ENCODE measurements at places on chromosomes 7 and 10.

DNA sequence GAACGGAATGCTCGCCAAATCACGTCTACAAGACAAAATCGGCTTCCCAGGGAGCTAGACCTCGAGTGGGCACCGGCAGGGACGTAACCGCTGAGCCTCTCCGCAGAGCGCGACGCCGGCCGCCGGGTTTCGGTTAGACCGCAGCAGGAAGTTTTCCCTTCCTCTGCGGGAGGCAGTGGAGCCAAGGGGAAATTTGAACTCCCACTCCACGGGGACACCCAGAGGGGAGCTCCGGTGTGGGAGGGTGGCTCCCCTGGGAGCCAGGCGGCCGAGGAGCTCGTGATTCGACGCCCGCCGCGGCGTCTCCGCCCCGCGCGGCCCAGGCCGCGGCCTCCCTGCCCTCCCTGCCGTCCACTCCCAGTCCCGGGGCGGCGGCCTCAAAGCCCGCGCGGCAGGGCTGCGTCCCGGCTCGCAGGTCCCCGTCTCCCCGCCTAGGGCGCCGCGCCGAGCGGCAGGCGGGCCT lies 426 bp downstream of the SYPL1 start:
- DNase-seq = peak; percentile 62

GRCh38 chr10:14466257-14466656 lies 135.5 kb upstream of the FRMD4A start:
- DNase-seq = no peak

- no peak for DNase-seq
These were observed 52.0 kb upstream of the PRSS1 start for GRCh38 chr7:142697270-142697669.

- no peak for DNase-seq
These were observed 216.7 kb downstream of the ADAM12 start for GRCh38 chr10:126171555-126171954.

Measured in LoVo (cell line).